ENCODE measurements at places on chromosomes 7 and 10.

GRCh38 chr10:29646960-29647461 lies 12.2 kb upstream of the SVIL start:
- no peak for DNase-seq

DNA sequence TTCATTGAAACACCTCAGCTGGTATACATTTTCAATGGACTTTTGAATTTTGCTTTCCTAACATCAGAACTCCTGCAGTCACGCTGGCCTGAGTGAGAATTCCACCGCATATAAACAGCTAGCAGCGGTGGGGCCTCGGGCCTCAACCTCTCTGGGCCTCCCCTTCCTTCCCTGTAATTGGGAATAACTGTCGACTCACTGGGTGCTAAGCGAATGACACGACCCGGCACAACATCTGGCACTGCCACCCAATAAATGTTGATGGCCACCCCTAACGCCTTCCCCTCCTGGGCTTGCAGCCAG lies 670 bp downstream of the RCC1L start:
- DNase-seq: no peak

GRCh38 chr10:4882704-4883078 lies 56.7 kb downstream of the AKR1E2 start:
- no peak for DNase-seq

GRCh38 chr7:99272476-99273045 lies at the start of gene MYH16:
Gene MYH16 (plus strand): TSS chr7:99272839.
- DNase-seq: no peak

GRCh38 chr10:58920655-58921003 lies 255.8 kb upstream of the PHYHIPL start:
- DNase-seq: no peak

- no peak for DNase-seq
Observed at GRCh38 chr10:78769526-78769925, 299.2 kb upstream of the ZMIZ1 start.

GRCh38 chr7:46411236-46411635 lies 490.2 kb upstream of the IGFBP3 start:
- DNase-seq: no peak

DNA sequence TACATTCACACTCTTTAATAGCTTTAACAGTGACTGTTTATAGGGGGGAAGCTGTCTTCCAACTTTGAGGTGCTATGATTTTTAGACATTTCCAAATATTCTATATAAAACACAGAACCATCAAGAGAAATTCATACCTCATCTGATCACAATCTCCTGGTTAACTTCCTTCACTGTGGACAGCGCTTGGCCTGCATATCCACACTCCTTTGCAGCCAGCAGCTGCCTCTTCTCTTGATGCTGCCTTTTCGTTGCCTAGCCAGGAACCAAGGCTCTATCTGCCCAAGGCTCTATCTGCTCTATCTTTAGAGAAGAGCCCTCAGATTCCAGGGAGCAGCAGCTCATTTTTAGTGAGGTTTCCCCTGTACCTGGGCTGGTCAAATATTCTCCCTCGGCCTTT lies 252.0 kb downstream of the PTEN start:
- no peak for DNase-seq

GRCh38 chr7:68866200-68866570 lies 732.1 kb upstream of the AUTS2 start:
- no peak for DNase-seq

- no peak for DNase-seq
Observed at GRCh38 chr7:85554236-85555178, 367.7 kb upstream of the SEMA3D start.

- no peak for DNase-seq
Observed at GRCh38 chr7:20146451-20146850, 70.7 kb downstream of the MACC1 start.

GRCh38 chr10:3881622-3882021 lies 96.6 kb upstream of the KLF6 start:
- no peak for DNase-seq

- no peak for DNase-seq
Observed at GRCh38 chr7:106287786-106288185, 3.0 kb upstream of the NAMPT start.

DNA sequence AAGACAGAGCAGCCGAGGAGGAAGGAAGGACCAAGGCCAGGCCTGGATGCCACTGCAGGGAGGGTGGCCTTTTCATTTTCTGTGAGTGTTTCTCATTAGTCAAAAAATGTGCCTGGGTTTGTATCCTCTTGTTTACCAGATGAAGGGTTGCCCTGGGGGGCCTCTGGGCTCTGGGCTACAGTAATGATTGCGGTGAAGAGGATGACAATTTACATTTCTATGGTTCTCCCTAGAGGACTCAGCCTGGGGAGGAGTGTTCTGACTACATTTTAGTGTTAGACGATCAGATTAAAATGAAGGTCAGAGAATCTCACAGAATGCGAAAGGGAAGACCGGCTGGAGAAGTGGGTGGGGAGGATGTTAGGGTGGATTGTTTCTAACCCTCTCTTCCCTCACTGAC lies 108.0 kb upstream of the KMT2C start:
- no peak for DNase-seq

DNA sequence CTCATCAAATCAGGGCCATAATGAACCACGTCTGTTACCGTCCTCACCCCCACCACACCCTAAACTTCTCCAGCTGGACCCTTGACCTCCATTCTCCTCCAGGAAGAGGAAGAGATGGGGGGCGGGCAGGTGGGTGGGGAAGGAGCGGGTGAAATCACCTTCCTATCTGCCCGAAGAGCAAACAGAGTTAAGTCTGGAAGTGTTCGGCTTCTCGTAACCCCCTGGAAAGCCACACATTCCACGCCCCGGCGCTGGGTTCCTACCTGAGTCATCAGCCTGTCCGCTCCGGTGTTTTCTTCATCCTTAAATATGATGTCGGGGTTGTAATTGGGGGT lies 736 bp downstream of the SHH start:
- DNase-seq: no peak

GRCh38 chr10:124333931-124334330 lies 84.8 kb downstream of the OAT start:
- DNase-seq: no peak

- DNase-seq: no peak
Observed at GRCh38 chr7:5694912-5695726, 86.3 kb downstream of the RNF216 start.

DNA sequence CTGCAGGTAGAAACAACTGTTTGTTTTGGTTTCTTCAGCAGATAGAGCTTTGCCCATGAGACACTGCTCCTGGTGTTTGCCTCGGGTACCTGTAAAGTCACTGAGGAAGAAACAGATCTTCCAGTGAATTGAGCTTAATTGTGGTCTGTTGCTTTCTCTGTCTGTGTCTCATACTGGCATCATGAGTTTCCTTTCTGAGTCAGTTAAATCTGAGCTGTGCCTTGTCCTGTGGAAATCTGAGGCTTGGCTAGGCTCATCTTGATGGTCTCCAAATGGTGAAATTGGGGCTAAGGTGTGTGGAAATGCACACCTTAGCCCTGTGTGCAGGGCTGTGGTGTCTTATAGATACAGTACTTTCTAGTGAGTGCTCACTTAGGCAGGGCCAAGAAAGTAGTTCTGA lies 67.4 kb downstream of the GBF1 start:
- DNase-seq: no peak

- no peak for DNase-seq
Observed at GRCh38 chr10:33120700-33121099, 162.7 kb upstream of the ITGB1 start.

DNA sequence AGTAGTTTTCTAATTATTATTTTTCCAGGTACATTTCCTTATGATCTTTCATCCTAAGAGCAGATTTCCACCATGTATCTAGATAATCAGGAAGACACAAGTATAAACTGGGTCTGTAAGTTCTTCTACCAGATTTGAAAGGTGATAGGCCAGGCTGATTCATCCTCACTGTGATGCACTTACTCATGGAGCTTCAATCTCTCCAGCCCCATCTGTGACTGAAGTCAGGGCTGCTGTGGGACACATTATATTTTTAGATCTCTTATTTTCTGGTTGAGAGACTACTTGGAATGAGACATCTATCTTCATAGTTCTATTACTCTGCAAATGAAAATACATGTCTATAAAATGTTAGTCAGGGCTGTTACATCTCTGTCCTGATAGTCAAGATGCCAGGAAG lies 85.5 kb upstream of the SLC25A13 start:
- no peak for DNase-seq

DNA sequence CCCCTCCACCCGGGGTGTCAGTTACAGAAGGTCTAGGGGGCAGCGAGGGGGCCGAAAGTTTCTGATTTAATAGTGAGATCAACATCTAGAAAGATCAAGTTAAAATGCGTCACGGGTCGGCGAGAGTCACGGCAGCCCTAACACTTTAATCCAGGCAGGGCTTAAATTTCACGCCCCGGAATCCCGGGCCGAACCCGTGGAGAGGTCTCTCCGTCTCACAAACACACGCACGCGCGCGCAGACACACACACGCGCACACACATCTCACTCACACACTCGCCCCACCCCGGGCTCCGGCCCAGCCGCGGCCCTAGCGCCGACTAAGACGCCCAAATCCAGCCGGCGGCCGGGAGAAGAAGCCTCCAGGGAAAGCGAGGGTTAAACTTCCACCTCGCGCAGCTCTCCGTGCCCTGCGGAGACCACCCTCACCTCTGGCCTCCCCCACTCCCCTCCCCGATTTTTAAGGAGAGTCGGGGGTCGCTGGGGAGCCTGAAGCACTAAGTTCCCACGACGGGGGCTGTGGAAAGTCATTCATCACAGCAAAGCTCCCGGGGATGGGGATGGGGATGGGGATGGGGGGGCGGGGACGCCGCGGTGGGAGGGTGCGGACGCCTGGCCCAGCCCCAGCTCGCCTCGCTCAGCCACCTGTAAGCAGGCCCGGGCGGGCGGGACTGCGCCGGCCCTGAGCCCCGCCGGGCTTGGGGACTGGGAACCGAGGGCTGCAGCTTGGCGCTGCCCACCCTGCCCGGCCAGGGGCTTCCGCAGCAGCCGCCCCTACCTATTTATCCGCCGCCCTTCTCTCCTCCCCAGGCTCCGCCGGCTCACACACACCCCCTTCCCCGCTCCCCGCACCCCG lies 1.6 kb downstream of the PDGFA start:
- DNase-seq: peak; percentile 77

- no peak for DNase-seq
Observed at GRCh38 chr7:84199216-84199615, 4.6 kb upstream of the SEMA3A start.

- no peak for DNase-seq
Observed at GRCh38 chr7:3847336-3847735, 546.3 kb downstream of the SDK1 start.

GRCh38 chr10:13712476-13712836 lies 125.7 kb downstream of the PRPF18 start:
- DNase-seq: no peak

DNA sequence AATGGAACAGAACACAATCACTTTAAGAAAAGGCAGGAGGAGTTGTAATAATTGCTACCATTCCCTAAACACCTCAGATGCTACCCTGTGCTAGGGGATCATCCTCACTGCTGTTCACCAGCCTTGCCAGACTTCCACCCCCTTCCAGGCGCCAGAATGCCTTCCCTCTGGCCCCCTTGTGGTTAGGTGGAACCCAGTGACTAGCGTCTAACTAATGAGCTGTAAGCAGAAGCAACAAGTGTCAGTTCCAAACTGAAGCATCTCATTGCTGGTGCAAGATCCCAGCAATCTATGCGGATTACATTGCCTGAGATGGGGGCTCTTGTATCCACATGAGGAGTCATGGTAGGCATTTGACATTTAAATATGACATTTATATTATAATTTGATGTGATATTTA lies 86.6 kb downstream of the FRMD4A start:
- no peak for DNase-seq

DNA sequence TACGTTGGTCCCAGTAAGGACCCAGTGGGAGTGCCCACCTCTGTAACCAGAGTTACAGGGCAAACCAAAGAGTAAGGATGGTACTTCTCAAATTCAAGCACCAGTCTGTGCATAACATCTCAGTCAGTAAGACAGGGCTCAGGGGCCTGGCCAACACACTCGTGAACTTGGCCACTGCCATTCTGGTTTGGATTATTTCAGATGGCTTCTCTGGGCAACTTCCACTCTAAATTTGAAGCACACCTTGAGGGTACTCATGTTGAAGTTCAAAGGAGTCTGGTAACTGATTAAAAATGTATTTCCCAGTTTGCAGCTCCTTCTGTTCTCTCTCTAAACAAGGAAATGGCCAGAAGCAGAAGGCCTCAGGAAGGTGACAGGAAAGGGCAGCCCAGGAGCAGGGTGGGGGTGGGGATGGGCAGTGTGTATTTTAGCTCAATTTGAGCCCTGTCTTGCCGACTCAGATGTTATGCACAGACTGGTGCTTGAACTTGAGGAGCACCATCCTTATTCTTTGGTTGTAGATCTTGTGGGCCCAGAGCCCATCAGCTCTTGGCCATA lies 107.3 kb upstream of the GLI3 start:
- DNase-seq: no peak

GRCh38 chr10:109961174-109962001 lies 38.1 kb upstream of the XPNPEP1 start:
- DNase-seq: no peak

GRCh38 chr10:89466599-89467035 lies 52.2 kb downstream of the IFIT5 start:
- no peak for DNase-seq

GRCh38 chr7:2660359-2661095 lies 27.5 kb upstream of the AMZ1 start:
- DNase-seq: no peak

GRCh38 chr7:80210400-80210799 lies 75.8 kb downstream of the GNAI1 start:
- DNase-seq: no peak

- DNase-seq: peak; percentile 83
Observed at GRCh38 chr7:55019191-55019690, 424 bp downstream of the EGFR start.

GRCh38 chr10:89646889-89647657 lies 2.0 kb upstream of the PANK1 start:
- no peak for DNase-seq

GRCh38 chr10:130854151-130854550 lies 457.4 kb downstream of the TCERG1L start:
- no peak for DNase-seq

DNA sequence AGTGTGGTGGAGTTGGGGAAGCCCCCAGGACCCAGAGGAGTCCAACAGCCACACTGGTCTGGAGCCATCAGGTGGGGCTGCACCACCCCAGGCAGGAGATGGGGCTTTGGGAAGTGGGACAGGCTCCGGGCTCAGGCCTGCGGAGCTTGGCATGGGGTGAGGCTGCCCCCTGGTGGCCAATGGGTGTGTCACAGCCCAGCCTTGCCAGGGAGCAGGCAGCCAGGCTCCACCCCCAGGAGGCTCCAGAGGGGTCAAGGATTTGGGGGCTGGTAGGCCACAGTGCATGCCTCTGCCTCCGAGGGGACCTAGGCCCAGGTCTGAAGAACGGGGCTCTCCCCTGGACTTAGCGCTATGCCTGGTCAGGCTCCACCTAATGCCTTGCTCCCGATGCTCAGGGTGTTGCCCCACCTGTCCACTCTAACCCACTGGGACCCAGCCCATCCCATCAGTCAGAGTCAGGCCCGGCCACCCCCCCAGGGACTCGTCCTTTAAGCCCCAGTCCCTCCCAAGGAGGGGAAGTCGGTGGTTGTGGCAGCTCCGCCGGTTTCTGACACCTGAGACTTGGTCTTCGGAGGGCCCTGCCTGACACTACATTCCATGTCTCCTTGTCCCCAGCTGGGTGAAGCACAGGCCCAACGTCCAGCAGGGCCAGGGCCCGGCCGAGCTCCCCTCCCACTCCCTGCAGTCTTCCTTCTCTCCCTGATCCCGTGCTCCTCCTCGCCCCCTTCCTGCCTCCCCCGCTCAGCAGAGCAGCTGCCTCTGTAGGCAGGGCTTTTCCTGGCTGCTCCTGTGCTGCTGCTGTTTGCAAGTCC lies 11.3 kb upstream of the SAMD8 start:
- peak; percentile 81 for DNase-seq

All from left ventricle myocardium inferior (tissue), 1 donor.